Inflammatory macrophage treated with lipopolysaccharide for 1 hour (primary cell): ENCODE measurements at places on chromosomes 2 and 18.

- no peak for DNase-seq
Observed at GRCh38 chr2:220747736-220748135, 824.4 kb downstream of the EPHA4 start.

GRCh38 chr2:85866165-85866659 is 22.6 kb downstream of the ST3GAL5 start:
- no peak for DNase-seq

GRCh38 chr18:8975624-8976023 is 126.9 kb upstream of the NDUFV2 start:
- DNase-seq, result no peak

- no peak for DNase-seq
Observed at GRCh38 chr2:165634855-165635254, 159.2 kb downstream of the GALNT3 start.

- DNase-seq, result no peak
Observed at GRCh38 chr2:204539019-204539385, 6.3 kb upstream of the PARD3B start.

- no peak for DNase-seq
Observed at GRCh38 chr18:1811282-1811681, 760.0 kb downstream of the METTL4 start.

GRCh38 chr2:12504443-12504842 is 212.3 kb upstream of the TRIB2 start:
- peak; percentile 61 for DNase-seq

DNA sequence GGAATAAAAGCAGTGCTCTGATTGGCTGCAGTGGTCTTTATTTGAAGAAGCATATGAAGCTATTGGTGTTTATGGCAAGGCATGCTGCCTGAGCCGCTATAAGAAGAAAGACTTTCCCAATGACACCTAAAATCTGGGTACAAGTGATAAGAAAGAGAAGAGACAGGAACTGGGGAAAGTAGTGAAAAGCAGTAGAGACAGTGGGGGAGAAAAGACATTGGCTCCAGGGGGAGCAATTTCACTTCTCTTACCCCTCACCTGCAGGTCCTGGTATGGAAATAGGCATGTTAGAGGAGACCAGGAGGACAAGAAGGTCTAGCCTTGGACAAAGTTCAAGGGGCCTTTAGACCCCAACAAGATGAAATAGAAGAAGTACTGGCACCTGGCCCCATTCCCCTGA is 47.1 kb downstream of the PLCL1 start:
- DNase-seq, result no peak

DNA sequence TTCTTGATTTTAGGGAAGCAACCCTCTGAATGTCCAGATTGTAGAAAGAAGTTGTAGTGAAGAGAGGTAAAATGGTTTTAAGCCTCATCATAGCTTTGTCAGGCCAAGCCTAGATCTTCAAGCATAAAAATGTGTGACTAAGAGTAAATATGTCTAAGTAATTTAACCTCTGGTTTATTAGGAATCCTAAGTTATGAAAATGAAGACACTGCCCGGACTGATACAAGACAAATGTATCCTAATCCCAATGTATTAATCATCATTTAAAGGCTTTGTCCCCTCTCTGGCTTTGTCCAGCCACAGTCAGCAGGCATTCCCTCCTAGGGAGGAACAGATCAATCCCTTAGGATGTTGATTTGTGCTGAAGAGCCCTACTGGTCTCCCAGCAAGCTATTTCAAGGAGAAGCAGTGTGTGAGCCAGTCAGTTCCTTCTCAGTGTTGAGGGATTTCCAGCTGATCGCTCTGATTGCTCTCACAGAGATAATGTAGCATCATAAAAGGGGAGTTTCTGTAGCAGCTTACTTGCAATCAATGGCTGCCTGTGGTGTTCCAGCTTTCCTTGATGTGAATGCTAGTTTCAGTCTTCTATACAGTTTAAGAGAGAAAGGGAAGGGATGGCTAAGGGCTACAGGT is 796.1 kb downstream of the EPHA4 start:
- no peak for DNase-seq

- peak; percentile 91 for DNase-seq
Observed at GRCh38 chr2:201151127-201151981, 31.6 kb upstream of the CASP10 start.

DNA sequence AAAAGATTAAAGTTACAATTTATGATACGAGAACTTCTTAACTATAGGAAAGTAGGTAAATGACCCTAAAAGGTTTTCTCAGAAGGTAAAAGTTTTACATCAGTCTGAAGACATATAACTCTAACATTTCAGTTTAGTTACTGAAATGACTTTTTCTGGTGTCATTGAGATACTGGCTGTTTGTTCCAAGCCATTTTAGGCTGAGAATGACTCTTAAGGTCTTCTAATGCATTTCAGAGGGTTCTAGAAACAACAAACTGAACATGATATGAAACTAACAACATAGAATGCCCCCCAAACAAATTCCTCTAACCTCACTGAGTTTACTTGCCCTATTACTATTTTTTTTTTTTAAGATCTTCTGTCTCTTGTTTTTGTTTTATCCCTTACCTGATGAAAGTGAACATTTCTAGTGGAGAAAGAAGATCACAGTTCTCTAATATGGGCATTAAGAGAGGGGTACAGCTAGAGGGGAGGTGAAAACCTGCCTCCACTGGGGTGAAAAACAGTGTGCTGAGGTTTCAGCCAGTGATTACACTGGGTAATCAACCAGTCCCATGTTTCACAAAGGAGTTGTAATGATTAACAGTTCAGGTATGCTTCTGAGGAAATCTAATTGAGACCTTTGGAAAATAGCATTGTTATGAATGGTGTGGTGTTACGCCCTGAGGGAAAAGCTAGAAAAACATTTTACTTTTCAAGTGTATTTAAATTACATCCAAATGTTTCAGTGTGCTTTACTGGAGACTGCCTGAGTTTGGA is 11.2 kb downstream of the NABP1 start:
- no peak for DNase-seq

DNA sequence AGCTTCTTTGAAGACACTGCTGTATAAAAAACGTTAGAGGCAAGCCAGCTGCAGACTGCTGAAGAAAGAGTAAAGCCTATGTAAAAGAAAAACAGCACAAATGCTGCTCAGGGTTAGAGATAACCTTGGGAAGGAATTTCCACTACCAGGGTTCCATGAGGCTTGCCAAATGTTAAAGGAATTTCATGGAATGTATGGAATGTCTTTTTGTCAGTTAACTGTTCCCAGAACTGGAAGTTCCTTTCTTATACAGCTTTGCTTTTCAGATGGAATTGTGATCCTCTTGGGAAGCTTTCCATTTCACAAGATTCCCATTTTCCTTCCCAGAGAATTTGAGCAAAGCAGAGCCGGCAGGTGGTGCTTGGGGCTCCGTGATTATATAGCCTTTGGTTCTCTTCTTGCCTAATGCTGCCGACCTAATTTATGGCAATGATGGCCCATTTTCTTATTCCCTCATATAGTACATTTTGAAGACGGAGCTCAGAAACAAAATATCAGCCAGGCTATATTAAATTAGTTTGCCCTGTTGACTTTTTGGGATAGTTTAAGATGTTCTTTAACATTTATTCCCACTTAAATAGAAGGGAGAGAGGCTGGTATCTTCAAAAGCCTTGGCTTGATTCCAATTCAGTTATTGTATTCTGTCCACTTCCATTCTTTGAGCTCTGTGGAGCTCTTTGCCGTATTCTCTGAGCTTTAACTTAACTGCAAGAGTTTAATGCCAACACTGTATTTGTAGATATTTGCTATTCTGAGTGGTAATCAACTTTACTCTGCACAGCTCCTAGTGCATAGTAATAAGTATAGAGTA is 162.3 kb downstream of the PHLPP1 start:
- DNase-seq, result no peak

GRCh38 chr2:28449488-28450395 is 46.1 kb upstream of the PLB1 start:
- DNase-seq, result peak; percentile 74

DNA sequence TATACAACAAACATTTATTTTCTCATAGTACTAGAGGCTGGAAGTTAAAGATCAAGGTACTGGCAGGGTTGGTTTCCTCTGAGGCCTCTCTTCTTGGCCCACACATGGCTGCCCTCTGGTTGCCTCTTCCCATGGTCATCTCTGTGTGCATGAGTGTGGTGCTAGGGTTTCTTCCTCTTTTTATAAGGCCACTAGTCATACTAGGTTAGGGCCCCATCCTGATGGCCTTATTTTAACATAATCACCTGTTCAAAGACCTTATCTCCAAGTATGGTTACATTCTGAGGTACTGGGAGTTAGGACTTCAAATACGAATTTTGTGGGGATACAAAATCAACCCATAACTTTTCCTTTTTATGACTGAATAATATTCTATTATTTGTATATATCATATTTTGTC is 4.8 kb upstream of the RIOK3 start:
- no peak for DNase-seq

GRCh38 chr2:225074366-225074765 is 32.1 kb upstream of the DOCK10 start:
- DNase-seq, result peak; percentile 35

GRCh38 chr18:49632588-49632987 is 70.7 kb downstream of the LIPG start:
- no peak for DNase-seq

DNA sequence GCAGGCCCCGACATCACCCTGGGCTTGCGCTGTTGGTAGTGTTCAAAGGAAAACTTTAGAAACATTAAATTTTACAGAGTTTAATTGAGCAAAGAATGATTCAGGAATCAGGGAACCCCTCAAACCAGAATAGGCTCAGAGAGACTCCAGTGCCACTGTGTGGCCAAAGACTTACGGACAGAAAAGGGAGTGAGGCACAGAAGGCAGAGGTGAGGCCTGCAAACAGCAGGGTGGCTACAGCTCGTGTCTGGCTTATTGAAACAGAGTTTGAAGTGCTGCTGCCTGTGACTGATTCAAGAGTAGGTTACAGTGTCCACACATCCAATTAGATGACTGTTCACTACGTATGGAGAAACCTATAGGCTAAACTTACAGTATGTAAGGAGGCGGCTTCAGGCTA is 2.4 kb upstream of the CTDP1 start:
- no peak for DNase-seq

GRCh38 chr2:96550787-96551604 is 14.4 kb downstream of the ARID5A start:
- no peak for DNase-seq

GRCh38 chr2:98859323-98859722 is 76.7 kb downstream of the CRACDL start:
- DNase-seq, result no peak

- DNase-seq, result peak; percentile 10
Observed at GRCh38 chr2:16260041-16260830, 319.9 kb downstream of the MYCN start.

- no peak for DNase-seq
Observed at GRCh38 chr2:201983174-201983573, 50.5 kb upstream of the FZD7 start.

GRCh38 chr18:12409469-12409868 is 1.7 kb downstream of the PRELID3A start:
- DNase-seq, result no peak

- no peak for DNase-seq
Observed at GRCh38 chr2:189056200-189057106, 82.3 kb downstream of the COL3A1 start.

- DNase-seq, result no peak
Observed at GRCh38 chr18:22643731-22644130, 226.0 kb upstream of the CTAGE1 start.

DNA sequence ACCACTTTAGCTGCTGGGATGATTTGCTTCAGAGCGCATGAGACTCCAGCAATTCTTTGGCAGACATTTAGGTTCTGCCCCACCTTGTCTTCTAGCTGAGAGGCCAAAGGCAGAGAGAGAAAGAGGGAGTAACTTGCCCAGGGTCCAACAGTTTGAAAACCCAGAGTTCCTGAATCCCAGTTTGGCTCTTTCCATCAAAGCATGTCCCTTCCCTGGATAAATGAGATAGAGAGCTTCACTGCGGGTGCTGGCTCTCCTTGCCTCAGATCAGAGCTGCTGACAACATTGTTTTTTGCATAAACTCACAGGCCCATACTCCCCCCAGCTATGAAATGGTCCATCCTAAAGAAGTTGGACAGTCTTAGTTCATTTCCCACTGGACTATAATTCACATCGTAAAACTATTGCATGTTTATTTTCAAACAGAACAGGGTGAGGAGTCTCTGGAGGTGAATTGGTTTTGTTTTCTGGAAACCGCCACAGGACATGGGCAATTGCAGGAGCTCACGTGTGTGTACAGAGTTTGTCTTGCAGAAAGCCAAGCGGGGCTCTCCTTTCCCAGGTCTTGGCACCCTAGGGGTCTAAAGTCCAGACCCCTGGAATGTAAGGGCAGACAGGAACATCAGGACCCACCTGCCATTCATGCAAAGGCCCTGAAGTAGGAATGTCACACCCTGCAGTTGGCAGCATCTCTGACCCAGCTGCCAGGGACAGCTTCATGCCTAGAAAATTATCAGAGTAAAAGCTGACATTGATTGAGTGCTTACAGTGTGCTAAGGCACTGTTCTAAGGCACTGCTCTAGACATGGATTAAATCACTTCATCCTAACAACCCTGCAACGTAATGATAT is 25.0 kb upstream of the SLC14A2 start:
- DNase-seq, result no peak

DNA sequence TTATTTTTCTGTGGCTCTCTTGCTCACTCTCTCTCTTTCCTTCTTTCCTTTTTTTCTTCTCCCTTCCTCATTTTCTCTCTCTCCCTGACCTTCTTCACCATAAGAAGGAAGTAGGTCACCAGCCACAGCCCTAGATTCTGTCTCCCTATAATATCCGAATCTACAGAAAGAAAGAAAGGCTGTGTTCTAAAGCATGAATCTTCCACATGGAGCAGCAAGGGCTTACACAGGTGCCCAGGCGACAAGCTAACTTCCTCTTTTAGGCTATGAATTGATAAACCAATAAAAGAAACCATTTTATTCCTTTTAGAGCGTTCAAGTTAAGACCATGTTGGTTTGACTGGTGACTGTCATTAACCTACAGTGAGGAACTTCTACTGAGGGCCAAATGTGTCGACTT is 49.3 kb downstream of the CACNB4 start:
- DNase-seq, result no peak

DNA sequence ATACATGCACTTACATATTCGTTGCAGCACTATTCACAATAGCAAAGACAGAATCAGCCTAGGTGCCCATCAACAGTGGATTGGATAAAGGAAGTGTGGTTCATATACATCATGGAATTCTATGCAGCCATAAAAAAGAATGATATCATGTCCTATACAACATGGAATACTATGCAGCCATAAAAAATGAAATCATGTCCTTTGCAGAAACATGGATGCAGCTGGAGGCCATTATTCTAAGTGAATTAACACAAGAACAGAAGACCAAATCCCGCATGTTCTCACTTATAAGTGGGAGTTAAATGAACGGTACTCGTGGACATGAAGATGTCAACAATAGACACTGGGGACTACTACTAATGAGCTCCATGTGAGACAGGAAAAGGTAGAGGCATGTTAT is 288.1 kb upstream of the TFPI start:
- DNase-seq, result no peak

DNA sequence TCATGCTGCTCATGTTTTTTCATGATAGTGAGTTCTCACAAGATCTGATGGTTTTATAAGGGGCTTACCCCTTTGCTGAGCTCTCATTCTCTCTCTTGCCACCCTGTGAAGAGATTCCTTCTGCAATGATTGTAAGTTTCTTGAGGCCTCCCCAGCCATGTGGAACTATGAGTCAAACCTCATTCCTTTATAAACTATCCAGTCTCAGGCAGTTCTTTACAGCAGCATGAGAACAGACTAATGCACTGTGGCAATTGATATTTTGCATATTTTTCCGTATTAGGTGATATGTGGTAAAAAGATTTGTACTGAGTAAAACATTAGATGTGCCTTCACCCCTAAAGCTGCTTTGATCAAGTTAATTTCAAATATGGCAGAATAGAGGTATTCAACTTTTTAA is 48.8 kb downstream of the RAB27B start:
- no peak for DNase-seq

- DNase-seq, result no peak
Observed at GRCh38 chr2:63740943-63741342, 100.8 kb upstream of the UGP2 start.
